ENCODE measurements at places on chromosomes 11 and 22. TPM values are rescaled to one million over a fixed set of nuclear protein-coding genes. Genes with fewer than 3 reads are reported as not detected.

FOXRED1 gene
- 27.9 TPM for total RNA-seq

ELFN2 gene
- total RNA-seq: 5.9 TPM

LSP1 gene
- 89.6 TPM for total RNA-seq

DMC1 gene
- 4.7 TPM for total RNA-seq

NCR3LG1 gene
- 2.1 TPM for total RNA-seq

SELENOO gene
- 22.6 TPM for total RNA-seq

DNA sequence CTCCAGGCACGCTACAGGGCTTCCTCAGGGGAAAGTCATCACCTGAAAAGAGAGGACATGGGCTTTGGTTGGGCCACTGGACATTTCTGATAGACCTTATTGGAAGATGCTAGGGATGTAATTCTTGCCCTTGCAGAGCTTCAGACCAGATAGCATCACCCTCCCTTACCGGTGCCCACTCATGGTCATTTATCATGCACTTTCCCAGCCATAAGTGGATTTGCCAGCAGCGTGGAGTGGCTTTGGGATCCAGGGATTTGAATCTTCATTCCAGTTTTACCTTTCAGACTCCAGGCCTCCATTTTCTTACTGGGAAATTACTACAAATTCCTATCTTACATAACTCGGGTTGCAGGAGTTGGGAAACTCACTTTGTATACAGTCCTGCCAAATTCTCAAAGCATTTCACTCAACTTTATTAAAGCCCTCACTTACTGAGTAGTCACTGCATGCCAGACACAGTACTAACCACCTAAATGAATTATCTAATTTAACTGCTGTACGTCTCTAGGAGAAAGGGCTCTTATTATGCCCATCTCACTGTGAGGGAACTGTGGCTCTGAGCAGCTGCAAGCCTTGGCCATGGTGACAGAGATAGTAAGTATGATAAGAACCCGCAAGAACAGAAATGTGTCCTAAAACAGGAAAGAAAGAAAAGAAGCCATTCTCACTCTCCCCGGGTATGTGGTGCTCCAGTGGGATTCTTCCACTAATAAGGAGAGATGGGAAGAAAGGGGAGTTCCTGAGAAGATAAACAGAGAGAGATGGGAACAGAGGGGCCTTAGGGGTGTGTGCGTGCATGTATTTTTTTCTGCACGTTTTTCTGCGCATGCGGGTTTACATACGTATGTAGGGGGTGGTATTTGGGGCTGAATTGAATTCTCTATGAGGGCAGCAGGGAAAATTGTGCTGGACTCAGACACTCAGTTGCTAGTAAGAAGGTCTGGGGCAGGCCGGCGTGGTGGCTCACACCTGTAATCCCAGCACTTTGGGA is 9.7 kb downstream of the CHRM1 start:
- DNase-seq: no peak

- DNase-seq: no peak
Observed at GRCh38 chr11:788953-789940, 643 bp downstream of the CEND1 start.

GRCh38 chr11:132865623-132866022 is 666.7 kb downstream of the OPCML start:
- no peak for DNase-seq

DNA sequence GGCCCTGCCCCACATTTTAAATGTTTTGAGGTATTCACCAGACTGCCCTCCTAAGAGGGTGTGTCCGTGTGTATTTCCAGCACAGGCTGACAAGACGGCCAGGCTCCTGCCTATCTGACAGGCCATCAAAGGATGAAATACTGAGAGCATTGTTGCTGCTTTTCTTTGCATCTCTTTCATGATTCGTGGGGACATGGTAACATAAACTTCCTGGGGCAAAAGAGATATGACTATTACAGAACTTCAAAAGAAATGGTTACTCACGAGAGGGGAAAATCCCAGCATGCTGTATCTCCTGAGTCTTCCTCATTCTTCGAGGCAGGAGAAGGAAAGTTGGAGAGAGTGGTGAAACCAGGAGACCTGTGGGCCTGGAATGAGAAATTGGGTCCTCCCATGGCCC is 10.3 kb upstream of the BIK start:
- DNase-seq: no peak

GRCh38 chr11:128476049-128476448 is 111.3 kb downstream of the ETS1 start:
- DNase-seq: no peak

DNA sequence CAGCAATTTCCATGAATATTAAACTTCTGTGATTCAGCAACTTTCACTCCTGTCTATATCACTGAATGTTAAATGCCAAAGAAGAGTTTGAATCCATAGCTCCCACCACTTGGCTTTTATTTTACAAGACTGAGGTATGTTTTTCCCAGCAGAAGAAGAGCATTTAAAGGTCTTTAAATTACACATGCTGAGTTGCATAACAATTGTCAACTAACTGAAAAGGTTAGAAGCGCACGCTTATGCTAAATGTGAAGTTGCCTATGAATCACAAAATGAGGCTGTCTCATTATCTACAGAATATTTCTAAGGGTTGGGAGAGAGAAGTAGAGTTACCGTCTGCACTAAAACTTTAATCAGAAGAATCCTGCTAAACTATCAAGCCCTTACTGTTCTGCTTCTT is 1086.3 kb downstream of the FAM181B start:
- no peak for DNase-seq

GRCh38 chr11:46555267-46556054 is 38.4 kb downstream of the AMBRA1 start:
- no peak for DNase-seq

DNA sequence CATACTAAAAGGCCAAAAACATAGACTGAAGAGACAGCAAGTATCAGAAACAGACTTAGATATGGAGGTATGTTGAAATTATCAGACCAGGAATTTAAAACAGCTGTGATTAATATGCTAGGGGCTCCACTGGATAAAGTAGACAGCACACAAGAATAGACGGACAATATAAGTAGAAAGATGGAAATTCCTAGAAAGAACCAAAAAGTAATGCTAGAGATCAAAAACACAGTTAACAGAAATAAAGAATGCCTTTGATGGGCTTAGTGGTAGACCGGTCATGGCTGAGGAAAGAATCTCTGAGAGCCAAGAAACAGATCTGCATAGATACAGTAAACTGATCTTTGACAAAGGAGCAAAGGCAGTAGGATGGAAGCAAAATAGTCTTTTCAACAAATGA is 250.2 kb downstream of the SWAP70 start:
- DNase-seq: no peak

- DNase-seq: no peak
Observed at GRCh38 chr11:4713241-4713640, 8.7 kb downstream of the MMP26 start.

Data from sciatic nerve (tissue), 2 donors.